Left lung (tissue), 14 donors: ENCODE measurements at places on chromosomes 7 and 10. TPM values are rescaled to one million over a fixed set of nuclear protein-coding genes. Genes with fewer than 3 reads are reported as not detected.

The CYP2C19 gene
- 0.13 TPM for polyA plus RNA-seq

The GIMAP7 gene
- 49.8 TPM for polyA plus RNA-seq

The CSGALNACT2 gene
- 39.1 TPM for polyA plus RNA-seq

The LIPK gene
- polyA plus RNA-seq = not detected

The CISD1 gene
- 19.5 TPM for polyA plus RNA-seq

The TAS2R41 gene
- polyA plus RNA-seq = not detected

The HABP2 gene
- 0.80 TPM for polyA plus RNA-seq

The GOLGA7B gene
- 0.61 TPM for polyA plus RNA-seq

The ERVW-1 gene
- 1.9 TPM for polyA plus RNA-seq

The USP54 gene
- 69.3 TPM for polyA plus RNA-seq

The PIP gene
- not detected for polyA plus RNA-seq

The MMRN2 gene
- 29.7 TPM for polyA plus RNA-seq

The EPO gene
- polyA plus RNA-seq = not detected
